Ascending aorta (tissue), 2 donors: ENCODE measurements at places on chromosomes 3 and 15. TPM values are rescaled to one million over a fixed set of nuclear protein-coding genes. Genes with fewer than 3 reads are reported as not detected.

ALG1L2 gene
- not detected for total RNA-seq

- DNase-seq = no peak
Observed at GRCh38 chr3:98223907-98224672, 40.0 kb upstream of the OR5H6 start.

DNA sequence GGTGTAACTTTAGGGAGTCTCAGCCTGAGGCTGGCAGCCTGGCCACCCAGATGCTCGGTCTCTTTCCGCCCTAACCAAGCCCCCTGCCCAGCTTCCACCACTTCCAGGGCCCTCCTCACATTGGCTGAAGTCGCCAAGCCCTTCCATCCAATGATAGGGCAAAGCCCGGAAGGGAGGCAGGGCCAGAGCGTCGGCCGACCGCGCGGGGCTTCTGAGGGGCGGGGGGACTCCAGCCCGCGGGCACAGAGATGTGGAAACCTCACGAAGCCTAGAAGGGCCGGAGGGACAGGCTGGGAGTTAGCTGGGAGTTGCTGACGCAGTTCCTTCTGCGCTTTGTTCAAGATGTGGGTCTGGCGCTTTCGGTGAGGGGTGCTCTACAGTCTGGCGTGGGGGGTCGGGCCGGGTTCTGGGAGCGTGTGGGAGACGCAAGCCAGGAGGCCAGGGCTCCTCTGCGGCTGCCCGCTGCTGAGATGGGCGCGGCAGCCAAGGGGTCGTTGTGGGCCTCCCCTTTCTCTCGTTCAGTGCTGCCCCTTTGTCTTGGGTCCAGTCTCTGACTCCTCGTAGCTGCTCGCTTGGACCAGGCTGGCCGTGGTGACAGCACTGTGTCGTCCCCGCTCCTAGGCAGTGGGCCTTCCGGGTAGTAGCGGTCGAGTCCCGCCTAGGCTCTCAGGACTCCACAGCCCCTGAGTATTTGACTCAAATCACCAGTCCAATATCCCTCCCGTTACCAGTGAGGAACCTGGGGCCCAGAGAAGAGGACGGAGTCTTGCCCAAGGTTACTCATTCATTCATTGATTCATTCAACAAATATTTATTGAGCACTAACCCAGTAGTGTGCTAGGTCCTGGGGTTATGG, at the start of gene ZNF660:
TSS of gene ZNF660 (plus strand) at position 319 of the 856 bp plus-strand sequence. CDS start 9,230 bp downstream, outside the sequence.
- DNase-seq = no peak

GRCh38 chr3:150912501-150912900, 7.3 kb upstream of the MINDY4B start:
- no peak for DNase-seq

PRR20G gene
- not detected for total RNA-seq

DNA sequence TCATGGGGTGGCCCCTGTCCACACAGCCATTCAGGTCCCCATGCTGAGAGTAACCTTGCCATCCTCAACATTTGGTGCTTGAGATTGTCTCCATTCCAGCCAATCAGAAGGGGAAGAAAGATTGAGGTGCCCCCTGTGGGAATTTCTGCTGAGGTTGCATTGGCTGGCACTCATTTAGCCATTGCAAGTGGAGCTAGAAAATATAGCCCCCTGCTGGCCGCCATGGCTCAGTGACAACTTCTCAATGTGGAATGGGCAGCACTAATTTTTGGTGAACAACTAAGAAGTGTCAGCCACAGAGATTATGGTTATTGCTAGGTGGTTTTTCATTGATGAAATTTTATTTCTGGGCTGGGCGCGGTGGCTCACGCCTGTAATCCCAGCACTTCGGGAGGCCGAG, 22.0 kb downstream of the COL6A6 start:
- DNase-seq = no peak

IL12A gene
- not detected for total RNA-seq

DNA sequence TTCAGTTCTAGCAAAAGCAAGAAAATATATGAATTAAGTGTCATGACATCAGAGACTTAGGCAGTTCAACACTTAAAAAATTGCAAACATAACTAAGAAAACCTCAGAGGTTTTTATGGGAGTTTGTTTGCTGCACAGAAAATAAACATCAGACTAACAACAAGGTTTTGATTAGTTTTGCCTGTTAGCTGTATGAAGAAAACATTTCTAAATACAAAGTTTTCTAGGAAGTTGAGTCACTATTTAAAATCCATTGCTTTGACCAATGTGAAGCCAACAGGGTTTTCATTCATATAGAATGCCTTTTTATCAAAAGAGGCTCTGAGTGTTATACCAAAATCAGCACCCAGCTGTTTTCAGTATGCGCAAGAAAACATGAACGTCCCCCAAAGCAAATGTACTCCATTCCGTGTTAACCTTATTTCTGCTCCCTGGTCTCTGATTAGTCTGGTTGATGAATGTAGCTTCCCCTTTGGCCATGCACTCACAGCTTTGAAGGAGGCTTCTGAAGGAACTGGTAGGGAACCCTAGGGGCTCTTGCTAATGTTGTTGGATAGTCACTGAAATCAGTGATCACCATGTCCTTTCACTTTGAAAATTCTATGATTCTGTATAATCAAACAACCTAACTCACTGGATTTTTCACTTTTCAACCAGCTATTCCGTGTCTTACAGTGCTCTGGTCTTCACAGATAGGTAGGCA, 89.6 kb upstream of the TSEN2 start:
- DNase-seq = no peak

- no peak for DNase-seq
Observed at GRCh38 chr3:180223268-180223667, 186.5 kb upstream of the PEX5L start.

GRCh38 chr3:127233371-127233770, 40.4 kb downstream of the PRR23E start:
- DNase-seq = no peak

TUBGCP5 gene
- total RNA-seq = 17.1 TPM

- no peak for DNase-seq
Observed at GRCh38 chr3:104316118-104316517, 1050.6 kb upstream of the ALCAM start.

NR2E3 gene
- not detected for total RNA-seq

- no peak for DNase-seq
Observed at GRCh38 chr3:29605845-29606244, 325.0 kb downstream of the RBMS3 start.

DNA sequence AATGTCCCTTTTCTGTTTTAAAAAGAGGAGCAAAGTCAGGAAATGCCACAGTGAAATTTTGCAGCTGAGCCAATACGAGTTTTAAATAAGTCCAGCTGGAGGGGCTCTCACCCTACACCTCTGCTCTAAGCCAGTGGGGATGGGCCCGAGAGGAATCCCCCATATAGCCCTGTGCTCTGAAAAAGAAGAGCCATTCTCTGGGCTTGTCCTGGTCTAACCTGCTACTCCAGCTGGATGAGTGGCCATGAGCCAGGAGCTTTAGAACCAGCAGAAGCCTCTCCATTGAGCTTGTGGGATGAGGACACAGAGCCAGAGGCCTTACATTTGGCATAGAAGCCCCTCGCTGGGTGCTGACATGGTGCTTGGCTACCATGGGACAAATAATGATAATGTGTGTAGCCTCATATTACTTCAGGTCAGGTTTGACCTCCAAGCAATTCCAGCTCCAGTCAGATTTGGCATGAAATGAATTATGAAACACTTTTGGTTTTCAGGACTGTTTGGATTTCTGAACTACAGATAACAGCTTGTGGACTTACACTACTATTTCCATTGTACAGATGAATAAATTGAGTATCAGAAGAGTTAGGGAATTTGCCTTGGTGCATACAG, 172.4 kb downstream of the CHST2 start:
- no peak for DNase-seq

GRCh38 chr3:105427332-105427731, 60.6 kb downstream of the ALCAM start:
- DNase-seq = no peak
